ENCODE measurements at places on chromosomes 7 and 10.

GRCh38 chr10:132151286-132151950 lies 35.3 kb upstream of the DPYSL4 start:
- DNase-seq: no peak

- peak; percentile 4 for DNase-seq
These were observed 555 bp downstream of the PHF14 start for GRCh38 chr7:10973942-10974911.

GRCh38 chr10:35940141-35941041 lies 298.3 kb upstream of the FZD8 start:
- no peak for DNase-seq

DNA sequence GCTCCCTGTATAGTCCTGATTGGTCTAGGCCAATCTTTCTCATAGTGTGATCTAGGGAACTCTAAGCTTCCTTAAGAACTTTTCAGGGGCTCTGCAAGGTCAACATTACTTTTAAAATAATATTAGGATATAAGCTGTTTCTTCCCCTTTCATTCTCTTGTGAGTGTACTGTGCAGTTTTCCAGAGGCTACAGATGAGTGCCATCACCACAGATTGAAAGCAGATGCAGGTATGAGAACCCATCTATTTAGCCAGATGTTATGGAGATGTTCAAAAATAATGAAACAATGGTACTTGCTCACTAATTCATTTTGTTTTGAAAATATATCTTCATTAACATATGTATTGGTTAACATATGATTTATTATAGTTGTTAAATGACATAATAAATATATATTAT lies 169.2 kb upstream of the SEMA3A start:
- no peak for DNase-seq

DNA sequence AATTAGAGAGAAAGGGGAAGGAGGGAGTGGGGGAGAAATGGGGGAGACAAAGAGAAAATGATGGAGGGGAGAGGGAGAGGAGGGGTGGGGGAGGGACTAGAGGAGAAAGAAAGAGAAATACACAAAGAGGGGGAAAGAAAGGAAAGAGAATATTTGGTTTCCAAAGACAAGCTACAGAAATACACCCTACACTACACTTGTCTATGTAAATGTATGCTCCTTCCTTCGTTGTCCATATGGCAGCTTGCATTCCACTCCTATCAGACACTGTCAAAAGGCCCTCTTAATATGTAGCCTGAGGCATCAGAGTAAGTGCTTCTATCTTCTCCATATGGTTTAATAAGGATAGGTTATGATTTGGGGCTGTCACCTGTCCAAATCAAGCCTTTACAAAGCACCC lies 92.8 kb upstream of the FEZF1 start:
- DNase-seq: no peak

GRCh38 chr10:35792291-35792690 lies 150.2 kb upstream of the FZD8 start:
- no peak for DNase-seq
